ENCODE measurements at places on chromosomes 13 and 19. TPM values are rescaled to one million over a fixed set of nuclear protein-coding genes. Genes with fewer than 3 reads are reported as not detected.

DNA sequence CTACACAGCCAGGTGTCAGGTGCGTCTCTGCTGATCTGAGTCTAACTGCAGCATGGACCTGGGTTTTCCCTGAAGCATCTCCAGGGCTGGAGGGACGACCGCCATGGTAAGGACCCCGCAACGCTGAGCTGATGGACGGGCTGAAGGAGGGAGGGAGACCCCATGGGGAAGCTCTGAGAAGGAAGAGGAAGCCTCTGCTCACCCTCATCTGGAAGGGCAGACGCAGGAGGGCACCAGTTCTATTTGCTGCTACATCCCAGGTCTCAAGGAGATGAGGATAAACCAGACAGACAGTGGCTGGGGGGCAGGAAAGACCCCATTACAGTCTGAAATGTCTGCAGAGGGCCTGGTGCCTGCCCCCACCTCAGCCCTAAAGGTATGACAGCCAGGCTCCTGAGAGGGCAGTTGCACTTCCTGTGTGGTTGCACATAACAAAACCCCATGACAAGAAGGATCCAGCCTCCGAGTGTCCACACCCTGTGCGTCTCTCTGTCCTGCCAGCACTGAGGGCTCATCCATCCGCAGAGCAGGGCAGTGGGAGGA, at the start of gene LILRA2:
TSS of gene LILRA2 (plus strand) at position 461 of the 543 bp plus-strand sequence. CDS start 89 bp downstream, outside the sequence.
- no peak for DNase-seq

DNA sequence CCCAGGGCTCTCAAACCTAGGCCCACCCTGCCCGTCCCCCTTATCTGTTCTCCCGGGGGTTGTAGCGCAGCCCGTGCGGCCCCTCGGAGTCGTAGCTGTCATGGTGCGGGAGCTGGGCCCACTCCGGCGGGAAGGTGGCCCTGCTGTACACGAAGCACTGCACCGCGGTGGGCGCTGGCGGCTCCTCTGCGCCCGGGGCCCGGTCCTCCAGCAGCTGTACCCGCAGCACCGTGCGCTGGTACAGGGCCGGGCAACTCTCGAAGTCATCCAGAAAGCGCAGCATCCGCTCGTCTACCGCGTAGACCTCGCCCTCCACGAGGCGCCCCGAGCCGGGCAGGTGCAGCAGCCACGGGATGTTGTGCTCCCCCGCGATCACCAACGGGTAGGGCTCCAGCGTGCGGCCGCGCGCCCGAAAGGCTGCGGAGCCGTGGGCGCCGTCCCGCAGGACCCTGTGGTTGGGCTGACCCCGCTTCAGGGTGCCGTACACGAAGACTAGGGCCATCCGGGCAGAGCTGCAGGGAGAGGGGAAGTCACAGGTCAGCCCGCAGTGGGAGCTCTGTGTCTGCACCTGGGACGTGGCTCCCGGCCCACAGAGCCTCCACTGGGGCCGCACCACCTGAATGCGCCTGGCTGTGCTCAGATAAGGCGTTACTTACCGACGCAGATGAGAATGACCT, 56.4 kb downstream of the GGACT start:
- no peak for DNase-seq

DNA sequence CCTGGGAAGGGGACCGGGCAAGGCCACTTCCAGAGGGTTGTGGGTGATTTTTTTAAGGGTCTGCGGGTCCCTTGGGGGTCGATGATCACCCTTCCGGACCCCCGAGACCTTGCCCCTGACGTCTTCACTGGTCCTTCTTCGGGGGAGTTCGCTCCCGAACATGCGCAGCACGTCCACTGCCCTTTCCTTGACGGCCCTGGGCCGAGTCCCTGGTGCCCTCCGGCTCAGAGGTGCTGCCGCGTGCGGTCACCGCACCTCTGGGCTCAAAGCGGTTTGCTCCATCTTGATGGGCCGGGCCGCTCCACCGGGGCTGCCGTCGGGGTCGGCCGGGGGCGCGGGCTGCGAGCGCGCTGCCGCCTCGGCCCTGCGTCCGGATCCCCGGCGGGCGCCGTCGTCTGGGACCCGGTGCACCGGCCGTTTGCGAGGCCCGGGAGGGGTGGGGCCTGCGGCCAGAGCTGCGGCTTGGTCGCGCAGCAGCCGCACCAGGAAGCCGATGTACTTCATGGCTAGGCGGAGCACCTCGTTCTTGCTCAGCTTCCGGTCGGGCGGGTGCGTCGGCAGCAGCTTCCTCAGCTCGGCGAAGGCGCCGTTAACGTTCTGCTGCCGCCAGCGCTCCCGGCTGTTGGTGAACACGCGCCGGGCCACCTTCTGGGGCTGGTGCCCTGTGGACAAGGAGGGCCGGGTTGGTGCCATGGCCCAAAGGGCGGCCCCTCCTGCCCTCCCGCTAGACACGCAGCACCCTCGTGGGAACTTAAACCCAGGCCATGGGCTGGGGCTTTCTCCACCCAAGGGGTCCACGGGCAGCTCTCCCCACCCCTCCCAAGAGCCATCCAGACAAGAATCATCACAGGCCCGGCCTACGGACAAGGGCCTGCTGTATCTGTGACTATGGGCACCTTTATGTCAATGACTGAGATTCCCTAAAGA, 3.3 kb downstream of the LYL1 start:
- DNase-seq = peak; percentile 81

- DNase-seq = no peak
Observed at GRCh38 chr13:98802559-98802958, 50.1 kb upstream of the SLC15A1 start.

GRCh38 chr19:16205205-16206045, 7.7 kb downstream of the AP1M1 start:
- DNase-seq = no peak

DNA sequence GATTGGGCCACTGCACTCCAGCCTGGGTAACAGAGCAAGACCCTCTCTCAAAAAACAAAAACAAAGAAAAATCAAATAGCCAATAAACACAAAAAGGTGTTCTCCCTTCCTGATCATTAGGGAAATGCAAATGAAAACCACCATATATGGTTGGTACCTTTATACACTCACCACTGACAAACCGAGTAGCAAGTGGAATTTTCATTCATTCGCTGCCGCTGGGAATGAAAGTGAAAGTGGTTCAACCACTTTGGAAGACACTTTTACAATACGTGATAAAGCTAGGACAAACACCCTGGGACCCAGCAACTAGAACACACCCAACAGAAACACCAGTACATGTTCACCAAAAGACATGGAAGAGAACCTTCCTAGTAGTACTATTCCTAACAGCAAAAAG, 21.0 kb downstream of the GRIK5 start:
- DNase-seq = no peak

Gene IL4I1
- polyA plus RNA-seq = not detected

Gene KCNJ14
- polyA plus RNA-seq = 0.24 TPM

Gene SLC1A6
- 0.18 TPM for polyA plus RNA-seq
